ENCODE measurements at places on chromosomes 3 and 15.

GRCh38 chr3:73746623-73747022, 121.9 kb upstream of the PDZRN3 start:
- DNase-seq, result no peak

DNA sequence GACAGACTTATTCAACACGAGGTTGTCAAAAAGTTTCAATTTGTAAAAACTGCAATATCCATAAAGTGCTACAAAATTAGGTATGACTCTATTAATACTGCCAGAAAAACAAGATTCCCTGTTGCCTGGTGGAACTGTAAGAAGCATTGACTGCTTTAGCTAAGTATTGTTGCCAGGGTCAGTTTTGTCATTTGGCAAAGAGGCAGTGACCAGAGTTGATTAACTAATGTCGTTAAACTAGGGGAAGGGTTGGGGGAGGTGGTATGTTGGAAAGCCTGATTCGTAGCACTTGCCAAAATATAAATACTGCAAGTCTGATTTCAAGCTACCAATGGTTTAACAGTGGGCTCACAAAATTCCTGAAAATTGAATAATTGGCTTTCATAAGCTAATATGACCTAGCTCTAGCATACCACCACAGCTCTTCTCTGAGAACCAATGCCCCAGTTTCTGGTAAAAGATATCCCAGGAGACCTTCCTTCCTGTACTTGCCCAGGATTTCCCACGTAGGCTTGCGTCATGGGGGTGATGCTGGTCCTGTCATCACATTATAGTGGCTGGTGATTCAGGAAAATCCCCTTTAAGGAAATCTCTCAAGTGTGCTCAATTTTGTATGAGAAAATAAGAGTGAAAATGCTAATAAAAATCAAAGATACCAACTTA, 266.4 kb upstream of the TBC1D5 start:
- DNase-seq, result no peak

DNA sequence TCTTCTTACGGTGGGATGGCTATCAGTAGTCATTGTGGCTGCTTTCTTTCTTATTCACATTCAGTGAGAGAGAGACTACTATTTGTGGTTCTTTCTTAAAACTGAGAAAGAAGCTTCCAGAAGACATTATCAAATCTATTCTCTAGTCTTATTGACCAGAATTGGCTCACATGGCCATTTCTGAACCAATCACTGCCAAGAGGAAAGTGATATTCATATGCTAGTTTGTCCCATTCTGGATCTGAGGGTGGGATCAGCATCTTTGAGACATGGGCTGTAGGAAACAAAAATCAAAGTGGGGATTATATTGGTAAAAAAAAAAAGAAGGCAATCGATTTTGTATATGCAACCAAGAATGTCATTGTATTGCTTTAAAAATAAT, 106.4 kb upstream of the RASGRP1 start:
- no peak for DNase-seq

GRCh38 chr3:152229692-152230091, 39.0 kb upstream of the MBNL1 start:
- DNase-seq, result no peak

DNA sequence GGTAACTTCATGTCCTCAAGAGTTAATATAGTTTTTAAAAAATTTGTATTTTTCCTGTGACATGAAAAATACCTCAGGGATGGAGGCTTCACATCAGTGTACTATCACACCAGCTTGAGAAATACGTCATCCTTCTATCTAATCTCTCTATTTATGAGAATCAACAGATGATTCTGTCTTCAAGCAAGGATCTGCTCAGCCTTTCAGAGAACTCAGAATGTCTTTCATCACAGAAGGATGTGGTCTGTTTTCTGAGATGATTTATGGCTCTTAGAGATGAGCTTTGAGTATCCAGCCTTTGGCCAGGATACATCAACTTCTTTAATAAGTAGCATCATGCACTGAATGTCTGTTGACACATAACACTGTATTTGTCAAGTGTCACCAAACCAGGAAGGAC, 193.9 kb downstream of the DTWD1 start:
- no peak for DNase-seq

- no peak for DNase-seq
These were observed 126.2 kb downstream of the TIGIT start for GRCh38 chr3:114420072-114420471.

GRCh38 chr3:112734736-112735350, 93.9 kb upstream of the CCDC80 start:
- peak; percentile 82 for DNase-seq

GRCh38 chr3:182954553-182955235, 25.6 kb downstream of the DCUN1D1 start:
- peak; percentile 16 for DNase-seq

- DNase-seq, result no peak
These were observed 40.4 kb upstream of the SLC41A3 start for GRCh38 chr3:126124148-126124868.

- no peak for DNase-seq
These were observed 989 bp upstream of the PPIB start for GRCh38 chr15:64163659-64164362.

DNA sequence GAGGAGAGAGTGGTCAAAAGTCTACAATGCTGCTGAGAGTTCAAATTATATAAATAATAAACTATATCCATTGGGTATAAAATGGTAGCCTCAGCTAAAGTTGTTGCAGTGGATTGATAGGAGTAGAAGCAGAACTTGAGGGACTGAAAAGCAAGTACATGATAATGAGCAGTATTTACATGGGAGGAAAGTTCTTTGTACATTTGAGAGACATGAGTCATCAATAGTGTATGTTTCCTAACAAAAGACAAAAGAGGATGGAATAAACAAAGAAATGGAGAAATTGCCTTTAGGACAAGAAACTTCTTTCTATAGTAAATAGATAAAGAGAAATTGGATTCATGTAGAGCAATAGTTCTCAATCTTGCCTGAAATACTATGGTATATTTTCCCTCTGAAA, 110.0 kb upstream of the PLSCR5 start:
- peak; percentile 9 for DNase-seq

DNA sequence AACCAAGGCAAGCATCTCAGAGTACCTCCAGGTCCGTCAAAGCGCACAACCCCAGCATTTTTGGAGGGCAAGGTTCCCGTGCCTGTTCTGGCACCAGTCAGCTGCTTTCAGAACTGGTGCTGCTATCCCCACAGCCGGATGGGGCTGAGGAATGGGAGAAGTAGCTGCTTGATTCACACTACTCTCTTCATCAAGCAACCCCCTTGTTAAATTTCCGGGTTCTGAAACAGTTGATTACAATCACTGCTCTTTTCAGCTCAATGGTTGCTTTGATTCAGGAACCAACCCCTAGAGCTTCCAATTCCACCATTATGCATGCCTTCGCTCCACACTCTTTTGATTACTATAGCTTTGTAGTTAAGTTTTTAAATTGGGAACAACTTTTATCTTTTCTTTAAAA, 12.3 kb upstream of the UBA7 start:
- DNase-seq, result no peak

DNA sequence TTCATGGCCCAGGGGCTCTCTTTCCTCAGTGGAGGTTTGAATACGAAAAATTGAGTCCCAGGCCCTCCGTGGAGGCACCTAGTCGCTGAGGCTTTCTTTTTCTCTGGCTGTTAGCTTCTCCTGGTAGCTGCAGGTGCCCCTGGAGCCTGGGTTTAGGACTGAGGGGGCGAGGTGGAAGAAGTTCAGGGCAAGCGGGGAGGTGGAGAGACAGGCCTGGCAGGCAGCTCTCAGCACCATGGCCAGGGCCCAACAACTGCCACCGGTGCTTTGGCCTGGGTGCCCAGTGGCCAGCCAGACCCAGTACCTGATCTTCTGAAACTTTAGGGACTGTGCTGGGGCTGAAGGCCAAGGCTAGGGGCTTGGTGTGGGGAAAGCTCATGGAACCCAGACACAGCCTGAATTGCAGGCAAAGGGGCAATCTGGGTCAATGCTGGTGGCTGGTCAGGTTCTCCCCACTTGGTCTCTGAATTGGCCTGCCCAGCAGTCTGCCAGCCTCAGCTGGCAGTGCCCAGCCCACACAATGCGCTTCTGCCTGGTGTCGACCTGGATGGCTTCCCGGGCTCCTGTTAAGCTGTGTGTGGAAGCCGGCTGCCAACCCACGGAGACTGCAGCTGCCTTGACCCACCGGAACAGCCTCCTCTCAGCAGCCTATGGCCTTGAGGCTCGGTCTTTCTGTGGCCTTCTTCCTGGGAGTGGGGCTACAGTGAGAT, 30.3 kb upstream of the POLG start:
- DNase-seq, result no peak

DNA sequence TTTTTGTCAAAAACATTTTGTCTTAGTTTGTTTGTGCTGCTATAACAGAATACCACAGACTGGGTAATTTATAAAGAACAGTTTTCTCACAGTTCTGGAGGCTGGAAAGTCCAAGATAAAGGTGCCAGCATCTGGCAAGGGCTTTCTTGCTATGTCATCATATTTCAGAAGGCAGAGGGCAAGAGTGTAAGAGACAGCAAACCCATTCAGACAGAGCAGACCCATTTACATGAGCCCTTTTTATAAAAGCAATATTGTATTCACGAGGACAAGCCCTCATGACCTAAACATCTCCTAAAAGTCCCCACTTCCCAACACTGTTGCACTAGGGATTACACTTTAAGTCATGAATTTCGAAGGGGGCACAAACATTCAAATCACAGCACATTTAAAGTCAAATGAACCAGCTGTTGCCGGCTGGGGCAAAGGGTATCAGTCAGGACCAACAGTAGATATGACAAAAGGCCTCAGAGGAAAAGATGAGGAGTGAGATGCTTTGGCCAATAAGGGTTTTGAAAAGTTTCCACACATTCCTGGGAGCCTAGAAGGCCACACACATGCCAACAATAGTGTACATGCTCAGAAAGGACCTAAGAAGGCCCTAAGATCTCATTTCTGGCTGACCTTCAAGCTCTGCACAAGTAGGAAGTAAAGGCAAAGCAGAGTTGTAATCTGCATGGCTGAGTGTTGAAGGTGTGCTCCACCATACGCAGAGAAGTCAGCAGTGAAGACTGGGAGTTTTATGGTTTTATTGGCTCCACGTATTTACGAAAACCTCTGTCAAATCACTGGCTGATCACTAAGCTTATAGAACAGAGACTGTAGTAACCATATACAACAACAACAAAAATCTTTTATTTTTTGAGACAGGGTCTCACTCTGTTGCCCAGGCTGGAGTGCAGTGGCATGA, 37.9 kb downstream of the UQCC5 start:
- peak; percentile 25 for DNase-seq
